ENCODE measurements at places on chromosomes 16 and 17.

- DNase-seq: peak; percentile 59
Observed at GRCh38 chr17:14203388-14203787, 33.3 kb downstream of the CDRT15 start.

DNA sequence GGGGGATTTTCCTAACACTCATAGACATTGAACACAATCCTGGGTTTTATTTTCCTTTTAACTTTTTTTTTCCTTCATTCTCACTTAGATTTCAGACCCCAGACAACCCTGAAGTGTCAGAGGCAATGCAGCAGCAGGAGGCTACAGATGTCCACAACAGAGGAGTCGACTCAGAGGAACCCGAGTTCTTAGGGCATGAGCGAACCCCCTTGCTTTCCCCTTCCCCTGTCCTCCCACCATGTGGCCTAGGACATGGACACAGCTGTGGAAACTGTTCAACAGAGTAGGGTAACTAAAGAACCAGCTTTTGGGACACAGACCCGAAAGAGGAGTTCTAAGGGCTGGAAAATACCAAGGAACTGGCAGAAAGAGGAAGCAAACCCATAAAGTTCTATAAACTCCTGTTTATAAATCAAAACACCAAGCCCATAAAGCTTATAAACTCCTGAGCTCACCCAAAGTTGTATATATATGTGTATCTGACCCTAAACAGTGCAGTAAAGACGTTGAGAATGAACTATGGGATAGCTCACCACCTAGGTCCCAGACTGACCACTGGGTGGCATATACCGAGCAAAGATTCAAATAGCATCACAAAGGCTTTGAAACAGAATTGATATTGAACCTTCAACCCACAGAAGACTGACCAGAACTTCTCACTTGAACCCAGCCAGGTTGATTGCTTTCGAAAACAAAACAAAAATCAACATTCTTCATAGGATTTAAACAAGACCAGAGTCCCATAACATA is 33.9 kb downstream of the CMTM4 start:
- DNase-seq: no peak

- peak; percentile 41 for DNase-seq
Observed at GRCh38 chr17:19867329-19868078, at the start of gene ULK2. TSS of gene ULK2 (minus strand) at chr17:19867936. CDS start at chr17:19867417, 519 bp downstream.

- no peak for DNase-seq
Observed at GRCh38 chr17:36017799-36018198, at the start of gene CCL23. TSS of gene CCL23 (minus strand) at chr17:36017972. CDS start at chr17:36017897, 75 bp downstream.

DNA sequence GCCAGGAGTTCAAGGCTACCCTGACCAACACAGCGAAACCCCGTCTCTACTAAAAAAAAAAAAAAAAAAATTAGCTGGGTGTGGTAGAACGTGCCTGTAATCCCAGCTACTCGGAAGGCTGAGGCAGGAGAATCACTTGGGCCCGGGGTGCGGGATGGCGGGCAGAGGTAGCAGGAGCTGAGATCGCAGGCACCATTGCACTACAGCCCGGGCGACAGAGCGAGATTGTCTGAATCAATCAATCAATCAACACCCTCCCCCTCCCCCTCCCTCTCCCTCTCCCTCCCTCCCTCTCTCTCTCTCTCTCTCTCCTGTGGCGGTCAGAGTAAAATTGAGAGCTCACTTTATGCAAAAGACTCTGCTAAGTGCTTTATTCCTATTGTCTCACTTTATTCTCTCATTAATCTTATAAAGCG is 1.2 kb downstream of the HSDL1 start:
- no peak for DNase-seq

GRCh38 chr16:84867696-84868095 is 47.9 kb downstream of the CRISPLD2 start:
- DNase-seq: no peak

GRCh38 chr17:32298721-32299579 is 33.3 kb downstream of the RHBDL3 start:
- no peak for DNase-seq

- DNase-seq: peak; percentile 55
Observed at GRCh38 chr17:35879773-35880654, at the start of gene CCL5. TSS of gene CCL5 (minus strand) at chr17:35880360.

DNA sequence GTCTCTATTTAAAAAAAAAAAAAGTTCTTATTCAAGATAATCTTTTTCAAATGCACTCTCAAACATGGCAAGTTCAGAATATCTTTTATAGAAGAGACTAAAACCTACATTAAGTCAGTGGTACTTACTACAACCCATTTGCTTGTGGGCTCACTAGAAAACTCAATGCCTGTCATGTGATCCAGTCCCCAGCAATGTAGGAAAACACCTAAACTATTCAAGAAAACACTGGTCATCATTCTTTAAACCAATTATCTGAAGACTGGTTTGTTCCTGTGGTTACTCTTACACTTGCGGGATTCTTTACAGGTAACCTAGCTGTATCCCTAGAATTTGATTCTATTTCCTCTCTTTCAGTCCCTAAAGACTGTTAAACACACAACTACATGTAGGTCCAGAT is 19.6 kb downstream of the MED13 start:
- no peak for DNase-seq

- no peak for DNase-seq
Observed at GRCh38 chr16:57938936-57939871, 31.7 kb downstream of the CNGB1 start.

Measured in CD4-positive, alpha-beta T cell treated with Interleukin-6 at 100 ng/mL for 8 hours (primary cell).